ENCODE measurements at places on chromosomes 4 and X.

GRCh38 chr4:173573286-173573685 is 43.3 kb upstream of the HAND2 start:
- DNase-seq = no peak

- DNase-seq = no peak
Observed at GRCh38 chr4:154589296-154590197, 995 bp downstream of the FGA start.

- peak; percentile 8 for DNase-seq
Observed at GRCh38 chr4:21765810-21766407, 182.7 kb downstream of the KCNIP4 start.

- DNase-seq = no peak
Observed at GRCh38 chr4:149708513-149709130, 107.0 kb downstream of the IQCM start.

DNA sequence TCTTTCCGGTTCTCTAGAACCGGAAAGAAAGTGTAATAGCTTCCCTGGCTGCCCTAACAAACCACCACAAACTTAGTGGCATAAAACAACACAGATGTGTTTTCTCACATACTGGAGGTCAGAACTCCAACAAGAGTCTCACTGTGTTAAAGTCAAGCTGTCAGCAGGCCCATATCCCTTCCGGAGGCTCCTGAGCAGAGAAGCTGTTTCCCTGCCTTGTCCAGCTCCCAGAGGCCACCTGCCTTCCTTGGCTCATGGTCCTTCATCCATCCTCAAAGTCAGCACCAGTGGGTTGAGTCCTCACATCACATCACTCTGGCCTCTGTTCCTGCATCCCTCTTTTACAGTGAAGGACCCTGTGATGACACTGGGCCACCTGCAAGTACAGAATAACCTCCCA is 49.8 kb upstream of the HMX1 start:
- DNase-seq = no peak
